Epithelial cell of proximal tubule (primary cell): ENCODE measurements at places on chromosomes 3 and 15. TPM values are rescaled to one million over a fixed set of nuclear protein-coding genes. Genes with fewer than 3 reads are reported as not detected.

IGDCC3 gene
- not detected in 2 replicates for total RNA-seq

ST3GAL6 gene
- total RNA-seq: 1.8 and 3.9 TPM in 2 replicates

TMEM207 gene
- not detected in 2 replicates for total RNA-seq

- DNase-seq: no peak
Measured at GRCh38 chr3:179463319-179463718, 12.0 kb upstream of the GNB4 start.

DNA sequence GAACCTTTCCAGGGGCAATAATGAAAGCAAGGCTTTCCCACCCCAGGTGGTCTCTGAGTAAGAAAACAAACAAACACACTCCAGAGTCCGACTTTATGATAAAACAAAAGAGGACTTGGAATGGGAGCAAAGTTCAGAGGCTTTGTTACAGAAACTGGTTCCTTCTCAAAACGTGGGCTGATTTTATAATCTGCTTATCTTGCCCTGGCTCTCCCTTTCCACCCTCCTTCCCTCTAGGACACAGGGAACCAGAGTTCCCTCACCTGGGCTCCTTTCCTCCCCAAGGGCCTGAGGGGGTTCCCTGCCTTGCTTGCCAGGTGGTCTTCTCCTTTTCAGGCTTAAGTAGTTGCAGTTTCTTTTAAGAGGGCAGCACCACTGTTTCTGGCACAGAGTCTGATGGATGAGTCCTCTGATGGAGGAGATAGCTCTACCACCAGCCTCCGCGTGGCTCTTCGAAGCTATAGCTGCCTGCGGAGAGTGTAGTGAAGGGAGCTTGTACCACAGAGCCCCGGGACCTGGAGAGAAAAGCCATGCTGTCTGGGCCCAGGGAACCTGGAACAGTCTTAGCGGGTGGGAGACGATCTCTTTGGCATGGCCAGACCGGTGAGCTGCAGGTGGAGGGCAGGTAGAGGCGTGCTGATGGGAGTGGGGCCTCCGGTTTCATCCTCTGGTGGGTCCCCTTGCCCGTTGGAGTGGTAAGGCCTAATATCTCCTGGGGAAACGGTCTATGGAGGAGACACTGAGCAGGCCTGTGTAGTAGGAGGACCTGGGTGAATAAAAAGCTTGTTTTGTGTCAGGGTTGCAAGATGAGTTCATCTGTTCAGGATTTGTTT, 68.7 kb downstream of the SMAD6 start:
- no peak for DNase-seq

GRCh38 chr3:29293421-29293820, 12.6 kb downstream of the RBMS3 start:
- no peak for DNase-seq

DNA sequence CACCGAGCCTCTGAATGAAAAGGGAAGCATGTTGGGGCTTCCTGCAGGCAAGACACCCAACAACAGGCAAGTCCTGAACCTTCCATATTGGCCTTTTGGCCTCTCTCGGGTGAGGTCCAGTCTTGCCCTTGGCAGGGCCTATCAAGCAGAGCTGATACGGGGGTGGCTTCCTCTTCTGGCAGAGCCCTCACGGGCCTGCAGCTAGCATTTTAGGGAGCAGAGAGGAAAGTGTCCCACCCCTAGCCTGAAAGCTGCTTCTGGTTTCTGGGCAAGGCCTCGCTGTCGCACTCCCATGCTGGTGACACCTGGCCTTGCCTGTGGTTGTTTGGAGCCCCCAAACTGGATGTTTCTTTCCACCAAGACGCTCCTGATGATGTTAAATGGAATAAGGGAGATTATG, 31.8 kb upstream of the CTSH start:
- no peak for DNase-seq

DNA sequence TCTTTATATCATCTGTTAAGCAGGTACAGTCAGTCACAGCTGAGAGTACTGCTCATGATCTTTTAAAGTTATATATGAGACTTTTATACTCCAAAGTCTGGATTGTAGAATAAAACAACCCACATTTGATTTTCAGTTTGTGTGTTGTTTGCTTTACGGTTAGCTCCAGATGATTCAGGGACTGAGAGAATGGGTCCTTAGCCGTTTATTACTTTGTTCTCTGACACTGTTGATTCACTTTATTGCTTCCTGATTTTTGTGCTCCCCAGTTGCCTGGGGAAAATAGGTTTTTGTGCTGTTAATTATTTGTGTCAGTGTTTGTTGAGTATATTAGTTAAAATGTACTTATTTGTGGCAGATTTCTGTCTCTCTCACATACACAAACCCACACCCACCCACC, 8.6 kb upstream of the EBLN2 start:
- DNase-seq: no peak
